GM03348 (cell line): ENCODE measurements at places on chromosomes 12 and 14.

DNA sequence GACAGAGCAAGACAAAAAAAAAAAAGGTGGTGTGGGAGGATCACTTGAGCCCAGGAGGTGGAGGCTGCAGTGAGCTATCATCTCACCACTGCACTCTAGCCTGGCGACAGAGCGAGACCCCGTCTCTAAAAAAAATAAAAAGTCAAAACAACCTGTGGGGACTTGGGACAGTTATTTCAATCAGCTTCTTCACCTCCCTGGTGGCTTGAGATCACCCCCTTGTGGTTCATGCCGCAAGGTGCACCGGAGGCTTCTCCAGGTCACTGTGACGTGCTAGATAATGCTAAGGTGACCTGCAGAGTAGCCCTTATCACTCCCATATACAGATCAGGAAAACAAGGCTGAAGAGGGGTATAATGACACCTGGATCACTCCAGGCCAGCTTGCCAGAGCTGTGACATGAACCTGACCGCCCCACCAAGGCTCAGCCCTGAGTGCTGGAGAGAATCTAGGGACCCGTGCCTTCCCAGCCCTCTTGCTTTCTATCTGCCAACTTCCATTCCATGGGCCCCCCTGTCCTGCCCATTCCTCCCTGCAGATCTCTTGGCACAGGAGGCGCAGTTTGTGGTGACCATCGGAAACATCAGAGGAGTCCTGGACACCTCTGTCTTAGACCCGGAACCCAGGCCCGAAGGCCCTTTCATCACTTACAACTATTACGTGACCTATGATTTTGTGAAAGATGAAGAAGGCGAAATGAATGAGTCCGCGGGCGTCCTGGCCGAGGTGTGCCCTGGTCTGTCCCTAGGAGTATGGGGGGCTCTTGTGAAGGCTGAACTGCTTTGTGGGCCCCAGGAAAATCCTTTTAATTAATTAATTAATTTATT, 8.1 kb downstream of the LRRC43 start:
- DNase-seq, result peak; percentile 82

DNA sequence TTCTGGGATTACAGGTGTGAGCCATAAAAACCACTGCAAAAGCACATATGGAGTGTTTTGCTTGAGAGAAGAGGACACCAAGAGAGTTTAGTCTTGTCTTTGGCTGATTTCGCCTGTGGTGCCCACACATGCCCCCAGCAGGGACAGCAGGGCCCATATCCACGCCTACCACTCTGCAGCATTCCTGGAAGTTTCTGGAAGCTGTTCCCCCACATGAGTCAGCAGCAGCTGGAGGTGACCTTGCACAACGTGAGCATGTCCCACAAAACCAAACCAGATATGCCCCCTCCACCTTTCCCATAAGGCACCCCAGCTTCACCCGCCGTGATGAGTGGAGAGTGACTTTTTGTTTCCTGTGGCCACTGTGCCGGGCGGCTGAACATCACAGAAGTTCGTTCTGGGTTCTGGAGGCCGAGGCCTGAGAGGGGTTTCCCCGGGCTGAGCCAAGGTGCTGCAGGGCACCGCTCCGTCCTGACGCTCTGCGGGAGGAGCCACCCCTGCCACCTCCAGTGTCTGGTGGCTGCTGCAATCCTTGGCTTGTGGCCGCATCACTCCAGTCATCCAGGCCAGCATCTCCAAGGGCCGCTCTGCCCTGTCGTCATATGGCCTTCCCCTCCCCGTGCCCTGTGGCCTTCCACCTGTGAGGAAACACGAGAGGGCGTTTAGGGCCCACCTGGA, 4.7 kb downstream of the ASPG start:
- DNase-seq, result no peak

- DNase-seq, result no peak
These were observed 113.1 kb upstream of the CCND2 start for GRCh38 chr12:4160314-4161040.

DNA sequence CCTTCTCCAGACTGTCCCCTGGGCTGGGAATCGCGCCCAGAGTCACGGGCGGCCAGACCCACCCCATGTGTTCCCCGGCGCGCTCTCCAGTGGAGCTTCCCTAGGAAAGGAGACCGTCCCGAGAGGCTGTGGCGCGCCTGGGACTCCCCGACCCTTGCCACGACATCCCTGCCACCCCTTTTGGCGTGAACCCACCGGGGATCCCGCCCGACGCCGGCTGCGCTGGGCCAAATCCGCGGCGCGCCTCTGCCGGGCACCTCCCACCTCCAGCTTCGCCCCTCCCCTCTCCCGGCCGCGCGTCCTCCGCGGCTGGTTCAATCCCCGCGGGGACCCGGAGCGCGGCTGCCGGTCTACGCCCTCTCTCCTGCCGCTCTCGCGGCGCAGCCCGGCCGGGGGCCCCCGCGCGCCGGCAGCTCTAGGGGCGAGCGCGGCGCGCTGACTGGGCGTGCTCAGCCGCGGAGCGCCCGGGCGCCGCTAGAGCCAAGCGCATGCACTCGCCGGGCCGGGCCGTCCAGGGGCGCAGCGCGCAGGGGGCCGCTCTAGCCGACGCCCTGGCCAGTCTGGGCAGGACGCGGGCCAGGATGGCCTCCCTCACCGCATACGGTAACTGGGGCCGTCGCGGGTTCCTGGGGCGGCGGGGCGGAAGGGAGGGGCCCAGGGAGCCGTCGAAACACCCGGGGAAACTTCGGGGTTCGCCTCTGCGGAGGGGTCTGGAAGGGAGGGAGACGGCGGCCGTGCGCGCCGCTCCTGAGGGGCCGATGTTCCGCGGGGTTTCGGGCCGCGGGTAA, 77.4 kb upstream of the ANO4 start:
- peak; percentile 70 for DNase-seq

DNA sequence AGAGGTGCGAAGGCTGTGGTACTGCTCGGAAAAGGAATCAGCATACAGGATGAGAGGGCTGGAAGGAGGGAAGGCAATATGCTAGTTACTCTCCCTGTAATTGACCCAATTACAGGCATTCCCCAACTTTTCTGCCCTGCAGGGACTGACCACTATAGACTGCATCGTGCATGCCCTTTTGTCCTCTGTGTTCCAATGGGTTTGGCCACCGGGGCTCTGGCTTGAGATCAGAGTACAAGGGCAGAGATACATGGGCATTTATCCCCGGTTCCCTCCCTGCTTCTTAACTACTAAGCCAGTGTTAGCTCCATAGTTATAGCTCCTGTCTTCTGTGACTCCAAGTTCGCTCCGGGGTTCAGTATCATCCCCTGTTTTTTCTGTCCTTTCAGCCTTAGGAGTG, 59.7 kb downstream of the GTF2A1 start:
- no peak for DNase-seq

DNA sequence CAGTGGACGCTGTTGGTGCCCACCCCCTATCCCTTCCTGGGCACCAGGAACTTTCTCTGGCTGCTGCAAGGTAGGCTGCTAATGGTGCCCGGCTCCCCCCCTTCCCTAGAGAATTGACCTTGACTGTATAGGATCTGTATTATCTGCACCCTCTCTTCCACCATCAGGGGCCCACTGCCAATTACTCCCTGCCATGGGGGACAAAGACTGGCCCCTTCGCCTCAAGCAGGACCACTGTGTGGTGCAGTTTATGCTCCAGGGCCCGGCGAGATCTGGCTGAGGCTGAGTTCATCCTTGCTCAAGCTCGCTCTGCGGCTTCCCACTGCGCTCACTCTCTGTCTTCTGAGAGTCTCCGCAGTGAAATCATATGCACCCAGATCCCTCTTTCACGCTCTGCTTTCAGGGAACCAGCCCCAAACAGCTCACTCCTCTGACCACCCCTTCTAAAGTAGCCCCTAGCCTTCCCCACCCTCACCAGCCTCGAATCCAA, 95.2 kb downstream of the LGMN start:
- DNase-seq, result no peak

GRCh38 chr14:94119071-94119470, 8.5 kb downstream of the IFI27 start:
- no peak for DNase-seq

GRCh38 chr12:90618586-90618985, 336.4 kb downstream of the CCER1 start:
- no peak for DNase-seq

DNA sequence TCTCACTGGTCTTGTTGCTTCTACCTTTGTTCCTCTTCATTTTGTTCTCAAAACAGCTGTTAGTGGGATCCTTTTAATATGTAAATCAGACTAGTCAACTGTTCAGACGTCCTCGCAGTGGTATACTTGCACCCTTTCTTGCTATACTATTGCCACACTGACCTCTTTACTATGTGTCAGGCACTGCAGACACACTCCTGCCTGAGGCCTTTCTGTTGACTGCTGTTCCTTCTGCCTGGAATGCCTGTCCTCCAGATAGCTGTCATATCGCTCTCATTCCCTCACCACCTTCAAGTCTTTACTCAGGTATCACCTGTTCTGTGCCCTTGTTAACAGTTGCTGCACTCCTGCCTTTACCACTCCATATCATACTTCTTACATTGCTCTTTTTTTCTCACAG, 90.0 kb upstream of the TMEM263 start:
- DNase-seq, result no peak

DNA sequence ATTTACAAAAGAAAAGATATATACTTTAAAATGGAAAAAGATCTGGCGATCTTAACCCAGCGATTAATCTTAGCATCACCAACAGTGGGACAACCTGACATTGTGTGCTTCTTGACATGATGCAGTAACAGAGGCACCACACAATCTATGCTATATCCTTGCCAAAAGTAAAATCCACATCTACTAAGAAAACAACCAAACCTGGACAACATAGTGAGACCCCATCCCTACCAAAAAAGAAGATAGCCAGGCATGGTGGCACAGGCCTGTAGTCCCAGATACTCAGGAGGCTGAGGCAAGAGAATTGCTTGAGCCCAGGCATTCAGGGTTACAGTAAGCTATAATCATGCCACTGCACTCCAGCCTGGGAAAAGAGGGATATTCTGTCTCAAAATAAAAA, 50.5 kb downstream of the SINHCAF start:
- no peak for DNase-seq

GRCh38 chr12:99260456-99260996, 387.0 kb upstream of the GARIN6 start:
- DNase-seq, result no peak

- DNase-seq, result no peak
These were observed 604.3 kb downstream of the ALG10 start for GRCh38 chr12:34626363-34627157.

- no peak for DNase-seq
These were observed 10.5 kb downstream of the GNPNAT1 start for GRCh38 chr14:52780893-52781292.

- DNase-seq, result no peak
These were observed 169.2 kb upstream of the MYL2 start for GRCh38 chr12:111089616-111090015.
